Tibial nerve (tissue), 4 donors: ENCODE measurements at places on chromosomes 13 and 19.

- no peaks in the 10 kb centered on the region for H3K27me3 ChIP-seq
- H3K4me3 ChIP-seq = no peak overlapping the region
Observed at GRCh38 chr19:1110809-1111640, 7.2 kb downstream of the GPX4 start.

- DNase-seq = no peak
- H3K27ac ChIP-seq = no peak overlapping the region
- no peak overlapping the region for H3K4me3 ChIP-seq
Observed at GRCh38 chr13:77523834-77524728, 11.4 kb upstream of the SCEL start.

- no peak for DNase-seq
- no peak overlapping the region for H3K4me3 ChIP-seq
- H3K27me3 ChIP-seq = no peaks in the 10 kb centered on the region
- no peak overlapping the region for H3K27ac ChIP-seq
- no peaks in the 10 kb centered on the region for H3K36me3 ChIP-seq
- H3K4me1 ChIP-seq = no peaks in the 10 kb centered on the region
Observed at GRCh38 chr13:81104035-81104715, 763.2 kb upstream of the SPRY2 start.

GRCh38 chr13:94992036-94992960, 280.0 kb upstream of the SOX21 start:
- H3K27ac ChIP-seq = no peak overlapping the region
- no peak for DNase-seq
- H3K4me1 ChIP-seq = no peaks in the 10 kb centered on the region
- no peaks in the 10 kb centered on the region for H3K36me3 ChIP-seq

DNA sequence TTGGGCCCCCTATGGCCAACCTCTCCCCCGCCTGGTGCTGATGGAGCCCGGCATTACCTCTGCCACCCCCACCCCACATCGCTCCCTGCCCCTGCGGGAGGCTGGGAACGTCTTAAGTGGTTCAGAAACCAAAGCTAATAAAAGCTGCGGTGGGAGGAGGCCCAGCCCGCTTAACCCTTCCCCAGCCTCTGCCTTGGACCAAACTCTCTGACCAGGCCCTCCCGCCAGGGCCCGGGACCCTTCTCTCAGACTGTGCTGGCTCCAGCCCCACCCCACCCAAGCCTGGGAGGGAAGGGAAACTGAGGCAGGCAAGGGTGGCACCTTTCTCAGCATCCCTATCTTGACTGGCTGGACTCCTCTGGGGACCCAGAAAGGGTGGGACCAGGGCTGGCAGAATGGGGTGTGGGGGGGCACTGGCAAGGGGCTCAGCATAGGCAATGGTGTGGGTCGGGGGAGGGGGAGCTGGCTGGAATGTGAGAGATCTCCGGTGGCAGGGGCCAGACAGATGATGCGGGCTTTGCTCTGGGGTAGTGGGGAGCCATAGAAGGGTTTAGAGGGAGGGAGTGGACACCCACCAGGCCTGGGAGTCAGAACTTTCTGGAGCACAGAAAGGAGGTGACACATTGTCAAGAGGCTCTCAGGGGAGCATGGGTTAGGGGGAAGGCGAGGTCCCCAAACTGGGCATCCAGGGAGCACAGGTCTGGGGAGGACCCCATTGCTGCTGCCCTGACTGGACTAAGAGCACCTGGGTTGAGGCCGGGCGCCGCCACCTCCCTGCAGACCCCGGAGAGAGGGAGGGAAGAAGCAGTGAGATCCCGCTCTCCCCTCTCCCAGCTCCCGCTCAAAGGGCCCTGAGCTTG, 21.9 kb downstream of the SMIM24 start:
- no peaks in the 10 kb centered on the region for H3K27me3 ChIP-seq
- peak overlapping the region; percentile 92 for H3K27ac ChIP-seq
- peaks cover 5% of the 10 kb centered on the region for H3K4me1 ChIP-seq
- peaks cover 11% of the 10 kb centered on the region for H3K36me3 ChIP-seq
- DNase-seq = no peak
- peak overlapping the region; percentile 9 for H3K4me3 ChIP-seq

DNA sequence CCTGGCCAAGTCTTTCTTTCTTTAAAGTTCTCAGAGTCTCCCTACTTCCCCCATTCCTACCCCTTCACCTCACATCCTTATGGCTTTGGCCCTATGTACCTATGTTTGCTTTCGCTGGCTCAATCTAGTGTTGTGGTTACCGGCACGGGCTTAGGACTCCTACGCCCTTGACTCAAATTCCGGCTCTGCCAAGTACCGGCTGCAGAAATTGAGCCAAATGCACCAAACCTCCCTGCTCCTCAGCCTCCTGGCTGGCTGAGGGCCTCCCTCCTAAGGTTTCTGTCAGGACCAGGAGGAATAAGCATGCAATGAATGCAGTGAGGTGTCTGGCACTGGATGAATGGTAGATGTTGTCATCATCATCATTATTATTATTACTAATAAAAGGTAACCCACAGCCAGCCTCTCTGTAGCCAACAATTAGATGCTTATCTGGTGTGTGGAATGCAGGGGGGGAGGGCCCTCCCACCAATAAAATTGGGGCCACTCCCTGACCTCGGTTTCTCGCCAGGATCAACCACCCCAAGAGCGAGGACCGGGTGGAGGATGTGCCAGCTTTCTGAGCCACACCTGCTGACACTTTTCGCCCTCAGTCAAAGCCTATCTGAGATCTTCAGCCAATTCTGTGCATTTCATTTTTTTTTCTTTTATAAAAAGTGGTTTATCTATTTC, 20.7 kb downstream of the KLK5 start:
- H3K27ac ChIP-seq = no peak overlapping the region
- H3K36me3 ChIP-seq = no peaks in the 10 kb centered on the region
- no peak for DNase-seq
- no peaks in the 10 kb centered on the region for H3K4me1 ChIP-seq
- H3K27me3 ChIP-seq = peaks cover 6% of the 10 kb centered on the region

- no peak overlapping the region for H3K4me3 ChIP-seq
- H3K27ac ChIP-seq = no peak overlapping the region
- DNase-seq = no peak
- no peaks in the 10 kb centered on the region for H3K36me3 ChIP-seq
- H3K27me3 ChIP-seq = no peaks in the 10 kb centered on the region
Observed at GRCh38 chr13:21871382-21871781, 200.5 kb downstream of the FGF9 start.

DNA sequence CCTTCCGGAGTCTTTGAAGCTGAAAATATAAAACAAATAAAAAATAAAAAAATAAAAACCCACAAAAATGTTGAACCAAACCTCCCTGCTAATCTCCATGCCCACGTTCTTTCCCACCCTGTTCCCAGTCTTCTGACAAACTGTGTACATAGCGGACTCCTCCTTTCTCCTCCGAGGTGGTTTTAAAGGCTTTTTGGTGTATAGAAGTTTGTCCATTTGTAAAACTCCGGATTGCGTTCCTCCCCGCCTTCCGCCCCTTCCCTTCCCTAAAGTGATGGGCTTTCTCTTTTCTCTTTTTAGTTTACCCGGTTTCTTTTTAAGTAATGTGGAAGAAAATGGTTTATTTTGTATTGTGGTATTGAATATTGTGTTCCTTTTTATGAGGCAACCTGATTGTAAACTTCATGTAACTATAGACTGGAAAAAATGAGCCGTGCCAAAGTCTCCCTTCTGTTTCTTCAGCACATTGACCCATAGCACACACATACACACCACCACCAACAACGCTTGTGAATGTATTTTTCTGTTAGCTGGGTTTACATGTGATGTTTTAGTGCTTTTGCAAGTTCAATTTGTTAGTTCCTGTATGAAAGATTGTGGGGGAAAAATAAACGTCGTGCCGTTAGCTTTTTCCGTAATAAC, 4.4 kb downstream of the ZIC2 start:
- no peak overlapping the region for H3K4me3 ChIP-seq
- peaks cover 58% of the 10 kb centered on the region for H3K4me1 ChIP-seq
- no peak overlapping the region for H3K27ac ChIP-seq
- DNase-seq = no peak
- no peaks in the 10 kb centered on the region for H3K36me3 ChIP-seq
- peaks cover 5% of the 10 kb centered on the region for H3K27me3 ChIP-seq

- no peaks in the 10 kb centered on the region for H3K27me3 ChIP-seq
- no peak overlapping the region for H3K4me3 ChIP-seq
- peak overlapping the region; percentile 30 for H3K27ac ChIP-seq
- no peak for DNase-seq
Observed at GRCh38 chr13:49146950-49147355, 73.2 kb upstream of the MLNR start.

GRCh38 chr13:41827507-41828213, 133.2 kb downstream of the VWA8 start:
- H3K27ac ChIP-seq = peak overlapping the region; percentile 41
- no peaks in the 10 kb centered on the region for H3K27me3 ChIP-seq
- no peak overlapping the region for H3K4me3 ChIP-seq
- H3K36me3 ChIP-seq = no peaks in the 10 kb centered on the region
- DNase-seq = no peak

- H3K27me3 ChIP-seq = no peaks in the 10 kb centered on the region
- no peak overlapping the region for H3K27ac ChIP-seq
- no peak for DNase-seq
- H3K4me3 ChIP-seq = no peak overlapping the region
Observed at GRCh38 chr13:105207572-105208293, 1327.7 kb downstream of the EFNB2 start.

DNA sequence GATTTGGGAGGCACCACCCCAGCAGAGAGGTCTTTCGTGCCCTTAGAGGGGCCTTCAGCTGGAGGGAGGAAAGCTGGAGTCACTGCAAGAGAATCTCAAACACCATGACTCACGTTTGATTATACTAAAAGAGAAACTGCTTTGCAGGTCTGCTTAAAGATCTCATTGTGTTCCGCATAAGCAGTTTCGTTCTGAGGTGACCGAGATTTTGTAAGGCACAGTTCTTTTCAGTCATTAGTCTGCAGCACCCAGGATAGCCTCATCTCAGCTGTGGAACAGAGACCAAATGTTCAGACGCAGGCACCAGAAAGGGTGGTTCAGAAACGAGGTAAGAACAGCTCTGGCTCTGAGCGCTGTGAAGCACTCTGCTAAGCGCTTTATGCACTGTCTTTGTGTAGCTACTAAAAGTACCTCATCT, 71.2 kb upstream of the GTF3A start:
- H3K27me3 ChIP-seq = peaks cover 8% of the 10 kb centered on the region
- no peak overlapping the region for H3K4me3 ChIP-seq
- H3K27ac ChIP-seq = no peak overlapping the region
- no peaks in the 10 kb centered on the region for H3K4me1 ChIP-seq
- H3K36me3 ChIP-seq = no peaks in the 10 kb centered on the region

DNA sequence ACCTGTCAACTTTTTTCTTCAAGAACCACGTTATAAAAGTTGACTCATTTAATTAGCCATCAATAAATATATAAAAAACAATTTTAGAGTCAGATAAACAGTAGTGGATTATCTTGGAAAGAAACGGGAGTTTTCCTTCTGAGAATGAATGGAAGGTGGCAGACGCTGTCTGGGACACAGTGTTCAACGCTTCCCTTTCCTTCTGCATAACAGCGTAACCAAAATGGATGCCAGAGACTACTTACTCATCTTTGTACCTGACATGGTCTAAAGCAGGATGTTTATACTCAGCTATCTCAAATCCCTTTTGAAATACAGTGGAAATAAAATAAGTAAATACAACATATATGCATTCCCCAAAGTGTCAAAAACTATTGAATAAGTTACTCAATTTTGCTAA, 195.2 kb downstream of the LHFPL6 start:
- H3K36me3 ChIP-seq = no peaks in the 10 kb centered on the region
- H3K27ac ChIP-seq = peak overlapping the region; percentile 25
- H3K27me3 ChIP-seq = no peaks in the 10 kb centered on the region
- H3K4me3 ChIP-seq = no peak overlapping the region

DNA sequence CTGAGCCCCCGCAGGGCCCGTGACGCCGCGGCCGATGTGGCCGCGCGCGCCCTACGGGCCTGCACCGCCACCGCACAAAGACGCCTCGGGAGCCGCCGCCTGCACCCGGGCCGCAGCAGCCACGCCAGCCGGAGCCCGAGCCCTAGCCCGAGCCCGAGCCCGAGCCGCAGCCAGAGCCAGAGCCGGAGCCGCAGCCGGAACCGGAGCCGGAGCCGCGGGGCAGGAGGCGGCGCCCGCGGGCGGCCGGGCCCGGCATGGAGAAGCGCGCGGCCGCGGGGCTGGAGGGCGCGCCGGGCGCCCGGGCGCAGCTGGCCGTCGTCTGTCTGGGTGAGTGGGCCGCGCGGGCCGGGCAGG, 379 bp downstream of the LRP3 start:
- H3K27me3 ChIP-seq = no peaks in the 10 kb centered on the region
- DNase-seq = no peak
- H3K27ac ChIP-seq = no peak overlapping the region
- no peak overlapping the region for H3K4me3 ChIP-seq
- peaks cover 23% of the 10 kb centered on the region for H3K4me1 ChIP-seq
- H3K36me3 ChIP-seq = no peaks in the 10 kb centered on the region

- H3K27me3 ChIP-seq = no peaks in the 10 kb centered on the region
- no peak overlapping the region for H3K27ac ChIP-seq
- peaks cover 38% of the 10 kb centered on the region for H3K36me3 ChIP-seq
- no peak for DNase-seq
Observed at GRCh38 chr19:19155495-19156219, 14.4 kb downstream of the MEF2B start.

GRCh38 chr19:47633517-47633916, 24.6 kb downstream of the BICRA start:
- H3K36me3 ChIP-seq = no peaks in the 10 kb centered on the region
- H3K4me1 ChIP-seq = peaks cover 16% of the 10 kb centered on the region
- H3K27me3 ChIP-seq = no peaks in the 10 kb centered on the region
- no peak overlapping the region for H3K4me3 ChIP-seq

- H3K36me3 ChIP-seq = no peaks in the 10 kb centered on the region
- H3K27ac ChIP-seq = no peak overlapping the region
- H3K4me1 ChIP-seq = peaks cover 22% of the 10 kb centered on the region
- no peaks in the 10 kb centered on the region for H3K27me3 ChIP-seq
- no peak for DNase-seq
Observed at GRCh38 chr13:40456397-40456953, 210.0 kb downstream of the FOXO1 start.

DNA sequence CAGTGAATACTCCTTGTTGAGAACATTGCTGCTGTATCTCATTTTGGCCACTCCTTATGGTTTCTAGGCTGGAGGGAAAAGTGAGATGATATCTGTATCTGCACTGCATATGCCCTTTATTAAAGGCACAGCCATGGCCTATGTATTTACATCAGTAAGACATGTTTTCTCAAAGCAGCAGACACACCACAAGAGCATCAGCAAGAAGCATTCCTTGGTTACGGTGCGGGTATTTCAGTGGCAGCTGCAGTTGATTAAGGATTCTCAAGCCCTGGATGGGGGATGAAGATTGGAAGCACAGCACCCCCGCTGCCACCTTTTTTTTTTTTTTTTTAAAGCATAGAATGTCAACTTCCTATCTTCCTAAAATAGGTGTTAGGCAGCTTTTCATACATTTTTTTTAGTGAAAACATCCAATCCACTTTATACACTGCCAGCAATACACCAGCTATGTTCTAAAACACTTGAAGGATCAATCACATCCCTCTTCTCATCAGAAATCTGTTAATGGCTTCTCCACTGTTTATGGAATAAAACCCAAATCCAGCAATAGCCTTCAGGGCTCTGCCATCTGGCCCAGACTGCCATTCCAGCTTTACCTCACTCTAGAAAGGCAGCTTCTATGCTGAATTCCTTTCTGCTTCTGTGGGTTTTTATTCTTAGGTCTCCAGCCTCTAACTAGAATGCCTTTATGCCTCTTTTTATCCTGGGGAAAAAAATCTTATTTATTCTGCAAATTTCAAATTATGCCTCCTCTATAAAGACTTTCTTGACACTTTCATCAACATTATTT, 331.0 kb downstream of the DNAJC15 start:
- no peak overlapping the region for H3K4me3 ChIP-seq
- H3K27me3 ChIP-seq = no peaks in the 10 kb centered on the region
- H3K4me1 ChIP-seq = no peaks in the 10 kb centered on the region

- H3K27me3 ChIP-seq = no peaks in the 10 kb centered on the region
- H3K4me1 ChIP-seq = peaks cover 36% of the 10 kb centered on the region
- no peak overlapping the region for H3K4me3 ChIP-seq
- H3K27ac ChIP-seq = no peak overlapping the region
- DNase-seq = no peak
Observed at GRCh38 chr13:49221590-49221965, 1.4 kb downstream of the MLNR start.
